CD8-positive, alpha-beta memory T cell (primary cell): ENCODE measurements at places on chromosomes 3 and 15. TPM values are rescaled to one million over a fixed set of nuclear protein-coding genes. Genes with fewer than 3 reads are reported as not detected.

- H3K36me3 ChIP-seq, result no peaks in the 10 kb centered on the region
- no peak overlapping the region for H3K27ac ChIP-seq
- H3K27me3 ChIP-seq, result no peaks in the 10 kb centered on the region
- no peak for DNase-seq
- no peak overlapping the region for H3K4me3 ChIP-seq
Measured at GRCh38 chr3:53803124-53803815, 42.9 kb downstream of the CHDH start.

DNA sequence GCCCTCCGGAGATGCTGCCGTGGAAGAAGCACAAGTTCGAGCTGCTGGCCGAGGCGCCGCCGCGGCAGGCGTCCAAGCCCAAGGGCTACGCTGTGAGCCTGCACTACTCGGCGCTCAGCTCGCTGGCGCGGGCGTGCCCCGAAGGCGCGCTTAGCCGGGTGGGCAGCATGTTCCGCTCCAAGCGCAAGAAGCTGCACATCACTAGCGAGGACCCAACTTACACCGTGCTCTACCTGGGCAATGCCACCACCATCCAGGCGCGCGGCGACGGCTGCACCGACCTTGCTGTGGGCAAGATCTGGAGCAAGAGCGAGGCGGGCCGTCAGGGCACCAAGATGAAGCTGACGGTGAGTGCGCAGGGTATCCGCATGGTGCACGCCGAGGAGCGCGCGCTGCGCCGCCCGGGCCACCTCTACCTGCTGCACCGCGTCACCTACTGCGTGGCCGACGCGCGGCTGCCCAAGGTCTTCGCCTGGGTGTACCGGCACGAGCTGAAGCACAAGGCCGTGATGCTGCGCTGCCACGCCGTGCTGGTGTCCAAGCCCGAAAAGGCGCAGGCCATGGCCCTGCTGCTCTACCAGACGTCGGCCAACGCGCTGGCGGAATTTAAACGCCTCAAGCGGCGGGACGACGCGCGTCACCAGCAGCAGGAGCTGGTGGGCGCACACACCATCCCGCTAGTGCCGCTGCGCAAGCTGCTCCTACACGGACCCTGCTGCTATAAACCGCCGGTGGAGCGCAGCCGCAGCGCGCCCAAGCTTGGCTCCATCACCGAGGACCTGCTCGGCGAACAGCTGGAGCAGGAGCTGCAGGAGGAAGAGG, 1.3 kb downstream of the FAM43A start:
- H3K36me3 ChIP-seq, result no peaks in the 10 kb centered on the region
- no peaks in the 10 kb centered on the region for H3K27me3 ChIP-seq
- peaks cover 37% of the 10 kb centered on the region for H3K4me1 ChIP-seq

- no peak overlapping the region for H3K4me3 ChIP-seq
- H3K4me1 ChIP-seq, result no peaks in the 10 kb centered on the region
- no peak for DNase-seq
- no peak overlapping the region for H3K27ac ChIP-seq
- H3K27me3 ChIP-seq, result no peaks in the 10 kb centered on the region
Measured at GRCh38 chr15:78628227-78628626, 7.4 kb upstream of the CHRNA3 start.

SHC4 gene
- 5.7 TPM for total RNA-seq

DNA sequence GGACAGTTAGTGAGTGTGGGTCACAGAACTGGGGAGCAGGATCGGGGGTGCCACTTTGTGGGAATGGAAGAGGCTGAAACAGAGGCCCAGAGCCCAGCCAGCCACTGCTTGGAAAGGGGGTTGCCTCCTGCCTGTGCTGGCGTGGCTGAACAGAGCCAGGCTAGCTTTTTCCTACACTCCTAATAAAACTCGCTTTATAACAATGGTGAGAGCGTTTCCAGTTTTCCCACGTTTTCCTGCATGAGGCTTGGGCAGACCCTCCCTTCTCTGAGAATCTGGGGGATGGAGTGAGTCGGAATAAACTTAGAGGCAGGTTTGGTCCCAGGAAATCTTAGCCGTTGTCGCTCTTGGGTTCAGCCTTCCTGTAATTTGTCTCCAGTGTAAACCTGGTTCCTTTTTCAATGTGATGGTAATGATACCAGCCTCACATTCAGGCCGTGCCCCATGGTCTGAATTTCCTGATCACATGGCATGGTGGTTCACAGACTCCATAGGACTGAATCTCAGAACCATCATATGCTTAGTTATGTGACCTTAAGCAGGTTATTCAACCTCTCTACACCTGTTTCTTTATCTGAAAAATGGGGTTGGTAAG, 6.5 kb upstream of the FGD5 start:
- H3K4me3 ChIP-seq, result no peak overlapping the region
- H3K27me3 ChIP-seq, result peaks cover 6% of the 10 kb centered on the region
- DNase-seq, result no peak
- H3K4me1 ChIP-seq, result no peaks in the 10 kb centered on the region
- H3K27ac ChIP-seq, result no peak overlapping the region

ATP10A gene
- total RNA-seq, result 24.0 TPM

GRCh38 chr3:104717828-104718196, 648.9 kb upstream of the ALCAM start:
- H3K4me3 ChIP-seq, result no peak overlapping the region
- H3K36me3 ChIP-seq, result no peaks in the 10 kb centered on the region
- DNase-seq, result no peak

PLIN1 gene
- 0.35 TPM for total RNA-seq

GRCh38 chr3:156120528-156121251, at the start of gene KCNAB1:
Gene KCNAB1 (plus strand): TSS chr3:156120578.
- H3K27ac ChIP-seq, result no peak within 1 kb of the TSS
- no peaks in the 10 kb centered on the region for H3K27me3 ChIP-seq
- no peak for DNase-seq
- no peaks in the 10 kb centered on the region for H3K36me3 ChIP-seq
- no peak within 1 kb of the TSS for H3K4me3 ChIP-seq

DNA sequence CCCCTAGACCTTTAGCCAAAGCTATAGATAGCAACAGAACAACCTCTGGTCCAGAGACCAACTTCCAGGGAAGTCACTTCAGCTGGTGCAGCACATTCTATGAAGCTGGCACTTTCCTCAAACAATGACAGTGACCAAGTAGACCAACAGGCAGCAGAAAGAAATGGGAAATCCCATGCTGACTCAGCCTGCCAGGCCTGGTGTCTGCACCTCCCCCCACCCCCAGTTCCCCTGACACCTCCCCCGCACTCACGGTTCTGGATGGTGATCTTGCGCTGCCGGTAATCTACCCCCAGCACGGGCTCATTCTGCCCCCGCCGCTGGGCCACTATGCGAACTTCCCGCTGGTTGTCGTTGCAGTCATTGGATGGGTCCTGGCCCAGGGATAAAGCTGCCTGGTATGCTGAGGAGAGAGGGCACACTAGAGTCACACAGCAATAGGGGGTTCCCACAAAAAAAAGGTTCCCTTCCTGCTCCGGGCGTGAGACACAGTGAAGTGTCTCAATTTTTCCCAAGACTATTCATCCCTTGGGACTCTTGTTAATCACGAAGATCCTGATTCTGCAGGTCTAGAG, 17.0 kb downstream of the ILDR1 start:
- H3K27ac ChIP-seq, result no peak overlapping the region
- no peaks in the 10 kb centered on the region for H3K36me3 ChIP-seq
- no peaks in the 10 kb centered on the region for H3K4me1 ChIP-seq
- H3K4me3 ChIP-seq, result no peak overlapping the region

PLA2G4D gene
- total RNA-seq, result not detected

GRCh38 chr3:146067048-146067447, 93.9 kb downstream of the PLOD2 start:
- DNase-seq, result no peak
- no peaks in the 10 kb centered on the region for H3K27me3 ChIP-seq
- H3K36me3 ChIP-seq, result no peaks in the 10 kb centered on the region
- no peaks in the 10 kb centered on the region for H3K4me1 ChIP-seq
- no peak overlapping the region for H3K27ac ChIP-seq
- no peak overlapping the region for H3K4me3 ChIP-seq

DNA sequence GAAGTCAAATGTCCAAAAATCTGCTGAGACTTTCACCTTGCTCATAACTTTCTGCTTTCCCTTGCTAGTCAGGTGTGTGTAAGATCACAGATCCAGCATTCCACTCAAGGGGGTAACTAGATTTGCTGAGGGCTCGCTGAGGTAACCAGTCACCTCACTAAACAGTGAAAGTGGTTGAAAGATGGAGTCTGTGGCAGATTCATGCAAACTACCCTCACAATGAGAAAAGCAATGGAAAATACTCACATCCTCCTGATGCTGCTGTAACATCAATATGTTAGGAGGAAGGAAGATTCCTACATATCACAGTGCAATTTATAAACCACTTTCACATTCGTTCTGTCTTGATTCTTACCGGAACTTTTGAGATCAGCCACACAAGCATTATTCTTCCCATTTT, 174.3 kb upstream of the BCL6 start:
- peak overlapping the region; percentile 27 for H3K4me3 ChIP-seq
- no peaks in the 10 kb centered on the region for H3K36me3 ChIP-seq
- H3K4me1 ChIP-seq, result peaks cover 23% of the 10 kb centered on the region
- no peaks in the 10 kb centered on the region for H3K27me3 ChIP-seq
- DNase-seq, result no peak

DNA sequence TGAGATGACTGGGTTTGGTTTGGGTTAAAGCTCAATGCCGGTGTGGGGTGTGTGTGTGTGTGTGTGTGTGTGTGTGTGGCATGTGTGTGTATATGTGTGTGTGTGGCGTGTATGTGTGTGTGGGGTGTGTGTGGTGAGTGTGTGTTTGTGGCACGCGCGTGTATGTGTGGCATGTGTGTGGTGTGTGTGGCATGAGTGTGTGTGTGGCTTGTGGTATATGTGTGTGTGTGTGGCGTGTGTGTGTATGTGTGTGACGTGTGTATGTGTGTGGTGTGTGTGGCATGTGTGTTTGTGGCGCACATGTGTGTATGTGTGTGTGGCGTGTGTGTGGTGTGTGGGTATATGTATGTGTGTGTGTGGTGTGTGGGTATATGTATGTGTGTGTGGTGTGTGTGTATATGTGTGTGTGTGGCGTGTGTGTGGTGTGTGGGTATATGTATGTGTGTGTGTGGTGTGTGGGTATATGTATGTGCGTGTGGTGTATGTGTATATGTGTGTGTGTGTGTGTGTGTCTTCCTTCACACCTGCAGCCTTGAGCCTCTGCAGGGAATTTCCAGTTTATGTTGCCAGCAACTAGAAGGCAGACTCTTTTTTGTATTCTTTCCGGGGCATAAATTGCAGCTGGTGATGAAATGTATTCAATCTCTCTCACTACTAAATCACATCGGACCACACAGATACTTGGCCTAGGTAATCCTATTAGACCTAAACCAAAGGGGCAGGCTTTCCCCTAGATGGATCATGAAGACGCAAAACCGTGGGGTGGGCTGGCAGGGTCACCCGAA, 34.8 kb downstream of the CHRD start:
- H3K36me3 ChIP-seq, result no peaks in the 10 kb centered on the region
- H3K4me1 ChIP-seq, result no peaks in the 10 kb centered on the region
- H3K27me3 ChIP-seq, result no peaks in the 10 kb centered on the region
- no peak overlapping the region for H3K27ac ChIP-seq
- H3K4me3 ChIP-seq, result no peak overlapping the region

XIRP1 gene
- 5.3 TPM for total RNA-seq

GREM1 gene
- not detected for total RNA-seq

DNA sequence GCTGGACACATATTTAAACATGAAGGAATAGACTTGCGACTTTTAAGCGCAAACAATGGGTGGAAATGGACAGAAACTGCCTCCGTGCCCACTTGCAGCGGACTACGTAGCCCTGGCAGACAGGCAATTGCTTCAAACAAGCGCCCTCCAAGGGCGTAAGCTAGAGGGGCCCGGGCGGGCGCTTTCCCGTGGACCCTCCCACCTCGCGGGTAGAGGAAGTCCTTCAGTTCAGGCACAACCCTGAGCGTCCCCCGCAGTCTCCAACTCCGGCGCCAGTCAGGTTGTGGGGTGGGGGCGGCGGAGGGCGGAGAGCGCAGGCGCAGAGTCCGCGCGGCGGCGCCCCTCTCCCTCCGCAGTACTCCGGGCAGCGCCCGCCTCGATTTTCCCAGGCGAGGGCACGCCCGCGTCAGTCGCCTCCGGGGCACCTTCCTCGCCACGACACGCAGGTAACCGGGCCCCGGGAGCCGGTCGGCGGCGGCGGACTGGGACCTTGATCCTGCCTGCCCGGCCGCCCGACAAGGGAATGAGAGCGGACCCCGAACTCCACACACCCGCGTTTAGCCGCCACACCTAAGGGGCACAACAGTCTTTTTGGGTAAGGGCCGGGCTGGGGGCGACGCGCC, at the start of gene SLC35G2:
TSS of gene SLC35G2 (plus strand) at position 358 of the 623 bp plus-strand sequence. CDS start 35,335 bp downstream, outside the sequence.
- peak within 1 kb of the TSS; percentile 25 for H3K27ac ChIP-seq
- H3K4me1 ChIP-seq, result peaks cover 20% of the 10 kb centered on the region
- peaks cover 24% of the 10 kb centered on the region for H3K27me3 ChIP-seq
- H3K4me3 ChIP-seq, result peak within 1 kb of the TSS; percentile 67
- no peaks in the 10 kb centered on the region for H3K36me3 ChIP-seq

GRCh38 chr3:4408958-4409357, 58.1 kb downstream of the SUMF1 start:
- peaks cover 7% of the 10 kb centered on the region for H3K4me1 ChIP-seq
- H3K27ac ChIP-seq, result no peak overlapping the region
- DNase-seq, result no peak
- H3K36me3 ChIP-seq, result no peaks in the 10 kb centered on the region
- no peak overlapping the region for H3K4me3 ChIP-seq
- H3K27me3 ChIP-seq, result no peaks in the 10 kb centered on the region

- H3K27me3 ChIP-seq, result no peaks in the 10 kb centered on the region
- H3K36me3 ChIP-seq, result no peaks in the 10 kb centered on the region
- peak; percentile 37 for DNase-seq
- H3K4me3 ChIP-seq, result peak overlapping the region; percentile 34
Measured at GRCh38 chr3:183116025-183116614, 16.8 kb upstream of the MCCC1 start.

DNA sequence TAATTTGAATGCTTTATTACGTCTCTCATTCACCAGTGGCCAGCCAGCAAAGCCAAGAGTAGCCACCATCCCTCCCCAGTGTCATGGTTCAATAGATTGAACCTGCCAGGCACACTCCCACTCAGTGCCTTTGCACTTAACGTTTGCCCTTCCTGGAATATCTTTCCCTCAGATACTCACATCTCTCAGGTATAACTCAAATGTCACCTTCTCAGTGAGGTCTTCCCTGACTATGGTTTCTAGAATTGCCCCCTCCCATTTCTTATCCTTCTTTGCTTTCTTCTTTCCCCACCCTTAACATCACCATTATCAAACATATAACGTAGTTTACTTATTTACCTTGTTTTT, 293.8 kb downstream of the LRTM1 start:
- H3K27ac ChIP-seq, result no peak overlapping the region
- DNase-seq, result no peak
- H3K4me1 ChIP-seq, result no peaks in the 10 kb centered on the region
- no peak overlapping the region for H3K4me3 ChIP-seq

GRCh38 chr3:65048151-65048550, 360.4 kb upstream of the ADAMTS9 start:
- no peaks in the 10 kb centered on the region for H3K4me1 ChIP-seq
- no peaks in the 10 kb centered on the region for H3K36me3 ChIP-seq
- DNase-seq, result no peak

DNA sequence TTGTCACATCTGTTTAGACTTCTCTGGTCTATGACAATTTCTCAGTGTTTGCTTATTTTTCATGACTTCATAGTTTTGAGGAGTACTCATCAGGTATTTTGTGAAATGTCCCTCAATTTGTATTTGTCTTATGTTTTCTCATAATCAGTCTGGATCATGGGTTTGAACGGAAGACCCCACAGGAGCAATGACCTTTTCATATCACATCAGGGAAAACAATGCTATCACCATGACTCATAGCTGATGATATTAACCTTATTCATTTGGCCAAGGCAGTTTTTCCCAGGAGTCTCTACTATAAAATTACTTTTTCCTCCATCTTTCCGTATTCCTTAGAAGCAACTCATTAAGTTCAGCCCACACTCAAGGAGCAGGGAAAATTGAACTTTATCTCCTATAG, 32.7 kb downstream of the AADACL2 start:
- H3K27me3 ChIP-seq, result no peaks in the 10 kb centered on the region
- no peaks in the 10 kb centered on the region for H3K36me3 ChIP-seq
- DNase-seq, result no peak
- no peak overlapping the region for H3K27ac ChIP-seq

KBTBD12 gene
- not detected for total RNA-seq
